Stimulated activated CD8-positive, alpha-beta memory T cell treated with anti-CD3 and anti-CD28 coated beads, Interleukin-2, amount 100 ng/mL, for 1 hour (primary cell): ENCODE measurements at places on chromosomes 1 and 21.

GRCh38 chr1:29232387-29232786 is 1.7 kb upstream of the MECR start:
- DNase-seq = no peak

DNA sequence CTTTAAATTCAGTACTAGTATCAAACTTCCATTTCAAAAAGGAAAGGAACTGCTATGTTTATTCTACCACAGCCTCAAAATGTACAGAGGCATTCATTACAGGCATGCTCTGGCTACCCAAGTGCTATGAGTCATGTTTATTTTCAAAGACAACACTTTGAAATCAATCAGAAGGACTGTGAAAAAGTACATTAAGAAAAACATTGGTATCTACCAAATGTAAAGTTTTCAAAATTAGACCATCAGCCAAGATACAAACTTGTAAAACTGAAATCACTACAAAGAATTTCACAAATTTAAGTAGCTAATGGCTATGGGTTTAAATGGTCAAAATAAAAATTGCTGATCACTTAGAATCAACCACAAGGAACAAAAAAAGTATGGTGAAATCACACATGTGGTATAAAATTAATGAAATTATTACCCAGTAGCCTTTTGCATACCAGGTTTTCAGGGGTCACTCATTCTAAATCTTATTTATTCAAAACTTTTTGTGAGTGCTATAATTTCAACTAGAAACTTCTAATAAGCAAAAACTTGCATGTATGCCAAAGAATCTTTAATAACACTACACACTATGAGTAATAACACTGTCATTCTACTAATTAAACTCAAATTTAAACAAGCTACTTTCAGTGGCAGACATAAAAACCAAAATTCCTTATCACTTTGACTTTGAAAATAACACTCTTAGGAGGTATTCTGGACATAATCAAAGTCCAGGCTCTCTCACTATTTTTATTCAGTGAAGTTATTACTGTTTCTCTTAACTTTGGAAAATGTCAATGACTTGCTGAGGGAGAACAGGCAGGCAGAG is 49.2 kb downstream of the ENAH start:
- DNase-seq = no peak

DNA sequence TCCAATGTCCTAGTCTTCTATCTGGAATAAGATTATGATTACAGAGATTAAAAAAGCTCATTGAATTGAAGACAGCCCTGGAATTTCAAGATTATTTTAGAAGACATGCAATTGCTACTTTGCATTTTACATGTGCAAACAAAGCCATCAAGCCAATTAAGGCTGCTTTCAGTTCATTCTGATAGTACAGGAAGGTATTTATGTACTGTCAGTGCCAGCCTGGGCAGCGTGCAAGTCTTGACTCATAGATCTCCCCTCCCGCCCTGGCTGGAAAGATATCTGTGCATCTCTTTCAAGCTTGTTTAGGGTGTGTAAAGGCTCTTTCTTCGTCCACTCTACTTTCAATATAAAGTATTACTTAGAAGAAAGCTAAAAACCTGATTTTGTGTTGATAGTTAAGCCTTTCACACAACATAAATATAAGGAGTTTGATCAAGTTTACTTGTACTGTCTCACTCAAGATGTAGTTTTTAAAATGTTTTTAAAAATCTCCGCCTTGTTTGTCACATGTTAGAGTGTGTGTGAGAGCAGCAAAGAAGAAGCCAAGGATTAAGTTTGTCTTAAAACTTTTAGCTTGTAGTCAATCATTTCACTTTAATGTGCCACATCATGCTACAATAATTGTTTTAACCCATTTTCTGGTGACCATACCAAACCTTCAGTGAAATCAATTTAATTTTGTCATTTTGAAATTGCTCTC is 13.6 kb upstream of the LYPLAL1 start:
- no peak for DNase-seq

DNA sequence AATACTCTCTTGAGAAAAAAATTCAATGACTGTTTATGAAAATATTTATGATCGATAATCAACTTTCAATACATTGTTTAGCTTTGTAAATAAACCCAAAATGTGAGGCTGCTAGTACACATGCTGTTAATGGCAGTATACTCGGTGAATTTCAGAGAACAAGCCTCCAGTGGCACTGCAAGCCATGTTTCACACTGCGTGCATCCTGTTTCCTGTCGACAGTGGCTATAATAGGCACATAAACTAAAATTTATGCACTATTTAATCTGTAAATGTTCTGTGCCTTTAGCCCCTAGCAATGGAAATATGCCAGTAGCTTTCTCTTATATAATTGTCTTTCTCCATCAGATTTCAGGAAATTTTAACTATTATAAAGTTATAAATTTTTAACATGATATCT is 26.3 kb upstream of the RGS18 start:
- no peak for DNase-seq

DNA sequence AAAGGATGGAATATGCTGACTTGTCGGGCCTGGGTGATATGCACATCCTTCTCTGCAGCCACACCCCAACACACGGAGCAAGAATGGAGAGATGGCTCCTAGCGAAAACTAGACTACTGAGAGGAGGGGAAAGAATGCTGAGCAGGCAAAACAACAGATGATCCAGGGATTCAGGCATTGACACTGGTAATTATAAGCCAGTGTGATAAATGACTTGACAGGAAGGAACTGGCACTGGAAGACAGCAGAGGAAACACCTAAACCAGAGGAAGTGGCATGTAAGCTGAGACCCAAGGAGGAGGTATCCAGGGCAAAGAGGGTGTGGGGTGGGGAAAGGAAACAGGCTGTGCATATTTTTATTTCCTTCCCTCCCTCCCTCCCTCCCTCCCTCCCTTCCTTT is 31.7 kb upstream of the KHDRBS1 start:
- peak; percentile 2 for DNase-seq

DNA sequence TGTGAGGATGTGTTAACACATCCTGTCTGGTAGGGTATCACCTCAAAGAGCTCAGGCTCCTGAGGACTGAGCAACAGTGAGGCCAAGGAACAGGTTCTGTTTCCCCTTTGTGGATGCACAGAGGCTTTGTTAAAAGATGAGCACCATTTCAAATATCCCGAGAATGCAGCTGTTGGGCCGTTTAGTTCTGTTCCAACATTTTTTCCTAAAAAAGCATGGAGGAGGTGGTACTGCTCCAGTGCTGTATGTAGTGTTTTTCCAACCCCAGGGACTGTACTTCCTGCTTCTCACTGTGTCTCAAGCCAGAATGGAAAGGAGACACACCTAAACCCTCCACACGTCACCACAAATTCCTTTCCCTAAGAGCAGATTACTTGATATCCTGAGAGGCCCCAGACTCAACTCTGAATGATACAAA is 53.8 kb upstream of the BCL10 start:
- no peak for DNase-seq

DNA sequence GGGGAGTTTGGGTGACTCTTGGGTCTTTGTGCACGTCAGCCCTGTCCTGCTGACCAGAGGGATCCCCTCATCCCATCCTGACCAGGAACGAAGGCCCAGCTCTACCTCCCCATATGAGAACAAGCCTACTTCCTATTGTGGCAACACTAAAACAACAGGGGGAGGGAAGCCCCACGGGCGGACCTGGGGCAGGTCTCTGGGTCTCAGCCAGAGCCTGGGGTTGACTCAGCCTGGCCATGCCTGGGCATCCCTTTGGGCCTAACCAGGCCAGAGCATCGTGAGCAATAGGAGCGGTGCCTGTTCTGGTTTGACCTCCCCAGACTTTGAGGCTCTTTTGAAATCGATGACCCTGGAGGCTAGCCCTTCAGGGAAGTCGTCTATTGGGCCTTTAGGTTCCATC is 16.8 kb downstream of the RPS6KA1 start:
- no peak for DNase-seq

- no peak for DNase-seq
Observed at GRCh38 chr1:210244746-210245367, 12.3 kb downstream of the SERTAD4 start.

GRCh38 chr1:229252228-229252984 is 18.5 kb upstream of the RAB4A start:
- DNase-seq = no peak
